Trophoblast cell (in vitro differentiated cells and primary cell): ENCODE measurements at places on chromosomes 3 and 15.

DNA sequence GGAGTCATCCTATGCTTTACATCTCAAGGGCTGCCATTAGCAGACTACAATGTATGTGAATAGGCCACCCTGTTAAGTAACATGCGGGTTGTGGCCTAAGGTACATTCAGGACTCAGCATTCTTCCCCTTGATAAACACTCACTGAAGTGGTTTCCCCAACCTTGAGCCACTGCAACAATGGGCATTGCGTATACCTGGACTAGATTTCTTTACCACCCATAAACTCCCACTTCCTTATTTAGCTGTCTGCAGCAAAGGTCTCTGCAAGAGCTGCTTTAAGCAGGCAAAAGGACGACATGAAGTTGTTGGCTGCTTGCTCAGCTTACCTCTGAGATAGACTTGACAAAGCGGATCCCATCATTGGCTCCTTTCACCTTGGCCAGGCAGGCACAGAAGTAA is 16.2 kb downstream of the FYCO1 start:
- DNase-seq = peak; percentile 95

GRCh38 chr3:101123081-101123480 is 129.9 kb upstream of the ABI3BP start:
- DNase-seq = no peak

DNA sequence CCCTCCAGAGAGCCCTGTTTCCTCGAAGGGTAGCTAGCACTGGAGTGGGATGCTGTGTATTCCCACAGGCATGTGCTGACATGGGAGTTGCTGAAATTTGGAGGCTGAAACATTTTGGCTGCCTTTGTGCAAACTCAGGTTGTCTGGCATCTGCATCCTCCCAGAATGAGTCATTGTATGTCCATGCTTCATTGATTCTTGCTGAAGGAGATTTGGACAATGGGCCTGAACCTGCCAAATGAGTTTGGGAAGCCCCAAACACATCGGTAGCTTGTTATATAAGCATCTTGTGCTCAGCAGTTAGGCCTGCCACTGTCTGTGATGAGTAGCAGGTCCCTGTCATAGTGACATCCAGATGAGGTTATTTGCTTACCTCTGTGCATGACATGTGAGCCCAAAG is 160.0 kb downstream of the IL5RA start:
- DNase-seq = no peak

DNA sequence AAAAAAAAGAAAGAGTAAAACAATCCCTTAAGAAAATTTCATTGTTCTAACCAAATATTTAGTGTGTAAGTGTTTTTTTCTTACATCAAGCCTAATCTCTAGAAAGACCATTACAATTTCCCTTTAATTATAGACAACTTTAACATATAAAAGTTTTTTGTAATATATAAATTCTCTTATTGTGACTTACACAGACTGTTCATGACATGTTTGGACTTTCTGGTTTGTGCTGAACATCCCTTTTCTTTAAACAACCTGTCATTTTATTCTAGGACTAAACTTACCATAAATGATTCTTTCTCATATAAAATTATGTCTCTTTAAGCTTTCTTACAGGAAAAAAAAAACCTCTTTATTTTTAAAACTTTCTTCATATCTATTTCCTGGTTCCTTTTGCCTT is 13.0 kb upstream of the BTLA start:
- no peak for DNase-seq

GRCh38 chr15:72923289-72923688 is 129.0 kb upstream of the NEO1 start:
- DNase-seq = no peak

DNA sequence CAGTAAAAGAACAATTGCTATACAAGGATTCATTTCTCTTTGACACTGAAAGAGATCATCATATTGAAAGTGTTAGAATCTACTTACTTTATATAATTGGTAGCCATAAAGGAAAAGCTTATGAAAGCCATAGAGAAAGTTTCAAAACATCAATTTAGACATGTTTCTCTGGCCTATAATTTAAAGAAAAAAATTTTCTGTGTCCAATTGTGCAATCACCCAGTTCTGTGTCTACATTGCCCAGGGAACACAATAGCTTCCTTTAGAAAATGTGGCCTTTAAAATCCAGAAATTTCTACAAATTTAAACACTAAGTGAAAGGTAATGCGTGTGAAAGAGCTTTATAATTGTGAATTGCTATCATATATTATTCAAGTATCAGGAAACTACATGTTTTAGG is 259.2 kb downstream of the GBE1 start:
- no peak for DNase-seq

DNA sequence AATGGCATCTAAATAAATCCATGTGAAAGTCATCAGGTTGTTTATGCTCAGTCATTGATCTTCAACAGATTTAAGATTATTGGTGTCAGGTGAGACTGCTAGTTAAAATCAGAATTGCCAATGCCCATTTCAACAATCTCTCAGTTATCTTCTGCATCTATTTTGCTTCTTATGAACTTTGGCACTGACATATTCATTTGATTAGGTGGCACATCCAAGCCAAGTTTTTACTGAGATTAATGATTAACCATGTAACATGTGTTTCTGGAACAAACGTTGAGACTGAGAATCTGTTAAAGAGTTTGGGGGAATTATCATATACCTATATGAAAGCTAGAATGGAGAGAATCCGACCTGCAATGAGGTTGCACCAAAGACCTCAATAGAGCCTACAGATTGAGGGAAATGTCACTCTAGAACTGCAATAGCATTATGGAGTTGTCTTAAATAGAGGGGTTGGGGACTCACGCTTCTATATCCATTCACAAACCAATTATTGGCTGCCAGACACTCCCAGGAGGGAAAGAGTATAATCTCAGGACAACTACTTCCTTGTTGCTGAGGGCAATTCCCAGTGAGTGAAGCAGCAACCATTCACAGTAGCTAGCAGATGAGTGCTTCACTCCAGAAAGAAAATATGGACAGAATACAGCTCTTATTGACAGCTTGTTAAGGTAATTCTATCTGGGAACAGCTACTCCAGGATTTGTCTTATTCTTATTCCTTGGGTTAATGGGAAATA is 891.3 kb downstream of the SQOR start:
- DNase-seq = no peak

- DNase-seq = no peak
These were observed 100.4 kb upstream of the NR2E3 start for GRCh38 chr15:71709808-71710418.

DNA sequence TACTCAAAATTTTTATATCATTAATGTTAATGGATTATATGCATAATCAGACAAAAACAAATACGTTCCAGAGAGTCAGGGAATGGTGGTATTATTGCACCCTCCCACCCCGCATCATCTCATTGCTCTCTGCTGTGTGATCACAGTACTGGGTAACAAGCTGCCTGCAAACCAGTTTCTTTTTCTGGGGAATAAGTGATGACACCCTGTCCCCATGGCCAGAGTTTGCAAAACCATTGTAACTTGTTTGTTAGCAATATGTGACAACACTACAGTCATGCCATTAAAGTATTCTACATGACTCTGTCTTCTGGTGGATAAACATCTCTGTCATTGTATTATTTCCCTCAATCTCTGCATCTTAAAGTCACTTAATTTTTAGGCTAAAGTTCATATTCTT is 39.5 kb downstream of the ZBTB38 start:
- DNase-seq = peak; percentile 53

DNA sequence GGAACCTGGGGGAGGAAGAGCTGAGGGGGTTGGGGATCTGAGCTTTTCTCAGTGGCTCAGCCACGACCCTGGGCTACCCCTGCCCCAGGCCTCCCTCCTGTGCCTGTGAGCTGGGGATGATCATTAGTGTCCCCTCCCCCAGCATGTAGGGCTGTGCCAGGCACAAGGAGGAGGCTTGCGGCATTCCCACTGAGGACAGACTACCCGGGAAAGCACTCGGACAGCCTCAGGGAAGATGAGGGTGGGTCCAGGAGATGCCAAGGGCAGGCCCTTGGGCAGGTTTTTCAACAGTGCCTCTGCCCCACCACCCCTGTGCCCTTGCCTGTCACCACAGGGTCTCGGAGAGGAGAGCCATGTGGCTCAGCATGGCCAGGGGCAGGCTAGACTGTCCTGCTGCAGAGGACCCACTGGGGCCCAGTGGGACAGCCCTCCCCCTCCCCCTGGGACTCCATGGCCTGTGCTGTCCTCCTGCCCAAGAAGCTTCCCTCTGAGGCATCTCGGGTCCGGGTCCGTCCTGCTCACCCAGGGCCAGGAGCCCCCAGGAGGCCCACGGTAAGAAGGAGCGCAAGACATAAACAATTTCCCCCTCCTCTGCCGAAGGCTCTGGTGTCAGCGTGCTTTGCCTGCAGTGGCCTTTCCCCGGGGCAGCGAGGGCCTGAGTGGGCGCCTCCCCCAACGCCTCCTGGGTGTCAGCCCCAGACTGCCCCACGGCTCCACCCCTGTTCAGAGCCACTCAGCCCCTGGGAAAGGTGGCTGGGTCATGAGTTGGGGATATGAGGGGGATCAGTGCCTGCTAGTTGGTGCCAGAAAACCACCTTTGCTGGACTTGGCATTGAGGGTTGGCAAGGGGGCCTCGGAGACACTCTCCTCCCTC is 192.5 kb downstream of the GOLGA6L6 start:
- no peak for DNase-seq

GRCh38 chr3:180340395-180340794 is 261.6 kb upstream of the TTC14 start:
- no peak for DNase-seq

GRCh38 chr15:66943456-66944095 is 121.8 kb upstream of the SMAD3 start:
- peak; percentile 53 for DNase-seq

DNA sequence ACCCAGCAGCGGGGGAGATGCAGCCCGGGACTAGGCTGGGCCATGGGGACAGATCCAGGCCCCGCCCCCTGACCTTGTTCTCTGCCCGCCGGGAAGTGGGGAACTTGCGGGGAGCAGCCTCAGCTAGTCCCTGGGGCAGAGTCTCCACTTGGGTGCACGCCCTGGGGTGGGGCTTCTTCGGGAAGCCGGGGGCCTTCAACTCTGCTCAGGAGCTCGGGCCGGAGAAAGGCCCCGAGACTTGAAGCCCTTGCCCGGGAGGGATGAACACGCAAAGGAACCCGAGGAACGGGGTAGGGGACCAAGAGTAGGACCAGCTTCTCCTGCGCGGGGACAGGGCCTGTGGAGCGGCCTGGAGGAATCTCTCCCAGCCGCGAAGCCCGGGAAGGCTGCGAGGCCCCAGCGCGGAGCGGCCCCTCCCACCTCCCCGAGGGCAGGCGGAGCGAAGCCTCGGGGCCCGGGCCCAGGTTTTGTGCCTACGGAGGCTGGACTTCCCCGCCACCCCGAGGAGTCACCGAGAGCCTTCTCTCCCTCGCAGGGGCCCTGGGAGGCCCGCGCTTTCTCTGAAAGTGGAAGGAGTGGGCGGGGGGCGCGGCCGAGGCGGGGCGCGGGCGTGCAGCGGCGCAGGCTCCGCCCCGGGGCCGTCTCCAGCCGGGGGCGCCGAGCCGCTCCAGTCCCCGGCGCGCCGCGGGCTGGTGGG is at the start of gene ITPKA:
TSS of gene ITPKA (plus strand) at position 670 of the 697 bp plus-strand sequence. CDS start 54 bp downstream, outside the sequence.
- DNase-seq = peak; percentile 29
